ENCODE measurements at places on chromosomes 1 and 21.

- DNase-seq, result no peak
Observed at GRCh38 chr21:41048145-41048544, 119.8 kb upstream of the BACE2 start.

DNA sequence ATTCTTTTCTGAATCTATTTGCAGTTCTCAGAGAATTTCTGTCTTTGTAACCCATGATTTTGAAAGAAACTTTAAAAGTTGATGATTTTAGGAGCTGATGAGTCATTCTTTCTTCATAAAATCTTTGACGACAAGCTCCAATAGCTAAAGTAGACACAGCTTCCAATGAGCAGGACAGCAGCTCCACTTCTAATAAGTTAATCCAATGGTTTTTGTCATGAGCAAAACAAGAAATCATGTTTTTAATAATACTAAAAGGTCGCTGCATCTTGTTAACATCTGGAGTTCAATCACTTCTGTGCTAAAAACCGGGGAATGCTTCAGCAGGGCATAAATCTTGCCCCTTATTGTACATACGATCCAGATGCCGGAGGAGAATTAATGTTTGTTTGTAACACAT, 48.9 kb upstream of the GORAB start:
- peak; percentile 57 for DNase-seq

DNA sequence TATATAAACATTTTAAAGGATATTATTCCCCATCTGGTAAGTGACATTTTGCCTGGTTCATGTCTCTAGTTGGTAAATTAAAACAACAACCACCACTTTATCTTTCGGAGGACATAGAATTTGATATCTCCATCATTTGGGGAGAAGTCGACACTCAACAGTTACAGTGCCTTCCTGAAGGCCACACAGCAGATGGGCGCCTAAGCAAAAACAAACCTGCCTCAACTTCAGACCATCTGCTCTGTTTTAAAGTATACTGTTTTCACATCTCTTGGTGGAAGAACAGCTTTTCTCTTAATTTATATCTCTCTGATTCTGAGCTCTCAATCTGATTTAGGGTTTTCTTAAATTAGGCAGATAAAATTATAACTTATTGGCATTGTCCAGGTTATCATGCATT, 282.2 kb downstream of the RYR2 start:
- no peak for DNase-seq

GRCh38 chr1:89935235-89935634, 59.7 kb upstream of the ZNF326 start:
- DNase-seq, result no peak

DNA sequence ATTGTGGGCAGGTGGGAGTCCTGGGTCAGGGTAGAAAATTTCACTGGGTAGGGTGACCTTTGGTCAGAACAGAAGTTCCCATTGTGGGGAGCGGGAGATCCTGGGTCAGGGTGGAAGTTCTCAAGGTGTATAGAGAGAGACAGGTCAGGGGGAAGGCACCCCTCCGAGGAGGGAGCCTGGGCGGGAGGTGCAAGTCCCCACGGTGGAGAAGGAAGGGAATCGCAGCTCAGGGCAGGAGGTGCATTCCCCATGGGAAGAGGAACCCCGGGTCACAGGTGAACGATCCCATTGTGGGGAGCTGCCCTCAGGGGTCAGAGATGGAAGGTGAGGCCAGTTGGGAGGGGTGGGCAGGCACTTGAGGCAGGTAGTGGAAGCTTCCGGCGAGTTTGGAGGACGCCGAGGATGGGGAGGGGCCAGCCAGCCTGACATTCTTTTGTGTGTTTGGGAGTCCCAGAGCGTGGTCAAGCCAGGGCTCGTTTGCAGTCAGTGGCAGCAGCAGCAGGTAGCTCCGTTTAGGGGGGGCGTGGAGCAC, 637 bp downstream of the LYPLA2 start:
- DNase-seq, result no peak

- no peak for DNase-seq
Observed at GRCh38 chr1:26102526-26102925, 9.1 kb upstream of the PDIK1L start.

- DNase-seq, result no peak
Observed at GRCh38 chr1:53380296-53380695, 52.4 kb upstream of the LRP8 start.
